Substantia nigra (tissue), 51 donors: ENCODE measurements at places on chromosomes 6 and 20.

DNA sequence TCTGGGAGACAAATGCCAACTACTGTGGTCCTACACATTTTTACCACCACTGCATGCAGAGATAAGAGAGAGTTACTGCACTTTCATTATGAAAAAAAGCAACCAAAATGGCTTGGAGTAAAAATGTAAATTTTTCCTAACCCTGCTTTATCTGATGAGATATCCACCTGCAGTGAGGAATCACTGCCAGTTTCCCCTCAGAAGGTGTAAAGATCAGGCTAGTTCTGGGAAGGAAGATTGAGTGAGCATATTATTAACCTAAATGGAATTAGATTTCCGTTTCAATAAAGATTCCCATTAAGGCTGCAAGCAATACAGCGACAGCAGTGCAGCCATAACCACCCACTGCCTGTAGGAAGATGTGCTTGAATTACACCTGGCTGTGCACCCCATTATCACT lies 84.9 kb downstream of the QRSL1 start:
- no peak for DNase-seq

- no peak for DNase-seq
These were observed 5.7 kb downstream of the PACRG start for GRCh38 chr6:162733489-162733888.

- DNase-seq: no peak
These were observed 1121.7 kb upstream of the MAP3K7 start for GRCh38 chr6:91708534-91708933.

DNA sequence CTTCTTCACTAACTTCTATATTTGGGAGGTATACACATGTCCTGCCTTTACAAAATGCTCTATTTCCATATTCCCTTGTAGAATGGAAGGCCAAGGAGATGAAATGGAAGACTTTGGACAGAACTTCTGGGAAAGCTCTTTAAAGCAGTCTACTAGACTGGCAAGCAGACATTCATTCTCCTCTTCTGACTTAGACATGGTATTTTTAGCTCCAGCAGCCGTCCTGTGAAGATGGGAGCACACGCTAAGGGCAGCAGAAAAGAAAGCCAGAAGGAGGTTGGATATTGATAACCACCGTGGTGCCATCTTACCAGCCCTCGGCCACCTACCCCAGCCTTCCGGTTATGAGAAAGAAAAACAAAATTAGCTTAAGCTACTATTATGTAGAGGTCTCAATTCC lies 70.1 kb upstream of the E2F3 start:
- no peak for DNase-seq

DNA sequence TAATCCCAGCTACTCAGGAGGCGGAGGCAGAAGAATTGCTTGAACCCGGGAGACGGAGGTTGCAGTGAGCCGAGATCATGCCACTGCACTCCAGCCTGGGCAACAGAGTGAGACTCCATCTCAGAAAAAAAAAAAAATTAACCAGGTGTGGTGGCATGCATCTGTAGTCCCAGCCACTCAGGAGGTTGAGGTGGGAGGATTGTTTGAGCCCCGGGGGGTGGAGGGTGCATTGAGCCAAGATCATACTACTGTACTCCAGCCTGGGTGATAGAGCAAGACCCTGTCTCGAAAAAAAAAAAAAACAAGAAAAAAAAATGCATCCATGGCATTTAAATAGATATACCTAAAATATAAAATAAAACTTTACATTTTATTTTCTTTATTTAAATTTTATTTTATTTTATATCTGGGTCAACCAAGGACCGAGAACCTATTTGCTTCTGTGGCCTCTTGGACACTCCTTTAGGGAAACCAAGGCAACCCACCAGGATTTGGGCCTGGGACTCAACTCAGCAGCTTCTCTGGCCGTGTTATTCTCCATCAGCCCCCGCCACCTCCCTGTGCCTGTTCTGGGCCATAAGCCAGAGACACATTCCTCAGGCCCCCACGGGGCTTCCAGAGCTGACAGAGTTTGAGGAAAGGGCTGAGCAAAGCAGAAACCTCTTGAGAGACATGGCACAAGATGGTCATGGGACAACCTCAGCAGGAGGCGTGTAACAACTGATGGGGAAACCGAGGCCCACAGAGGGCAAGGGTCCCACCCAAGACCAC lies 6.2 kb downstream of the SNTA1 start:
- DNase-seq: peak; percentile 72

DNA sequence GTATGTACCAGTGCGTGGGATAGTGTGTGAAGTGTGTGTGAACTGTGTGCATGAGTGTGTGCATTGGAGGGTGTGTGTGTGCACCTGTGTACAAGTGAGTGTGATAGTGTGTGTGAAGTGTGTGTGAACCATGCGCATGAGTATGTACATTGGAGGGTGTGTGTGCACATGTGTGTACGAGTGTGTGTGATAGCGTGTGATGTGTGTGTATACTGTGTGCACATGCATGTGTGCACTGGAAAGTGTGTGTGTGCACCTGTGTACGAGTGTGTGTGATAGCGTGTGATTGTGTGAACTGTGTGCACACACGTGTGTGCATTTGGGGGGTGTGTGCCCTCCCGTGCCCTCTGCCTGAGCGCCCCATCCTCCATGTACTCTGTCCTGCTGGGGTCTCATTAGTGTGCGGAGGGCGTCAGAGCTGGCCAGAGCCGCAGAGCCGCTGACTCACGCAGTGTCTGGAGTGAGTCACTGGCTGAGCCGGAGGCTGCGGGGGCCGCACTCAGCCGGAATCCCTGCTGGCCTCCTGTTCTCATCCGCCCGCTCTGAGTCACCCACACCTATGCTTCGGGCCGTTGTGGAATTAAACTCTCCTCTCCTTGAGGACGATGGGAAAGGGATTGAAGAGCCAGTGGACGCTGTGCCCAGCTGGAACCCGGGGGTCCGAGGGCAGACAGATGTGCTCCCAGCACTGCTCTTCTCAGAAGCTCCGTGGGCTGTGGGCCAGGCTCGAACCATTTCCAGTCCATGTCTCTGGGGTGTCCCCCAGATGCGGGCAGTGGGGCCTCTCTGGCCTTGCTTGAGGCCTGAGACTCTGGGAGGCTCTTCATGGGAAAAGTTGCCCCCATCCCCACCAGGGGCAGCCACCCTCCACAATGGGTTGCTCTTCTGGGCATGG lies 27.3 kb upstream of the STX16 start:
- DNase-seq: no peak

- no peak for DNase-seq
These were observed 133.0 kb upstream of the ATXN1 start for GRCh38 chr6:16894301-16894700.
